Fibroblast of skin of right quadriceps (primary cell): ENCODE measurements at places on chromosomes 1 and 21.
A peak's percentile ranks its signal among the peaks of the same experiment; 100 is the strongest.

DNA sequence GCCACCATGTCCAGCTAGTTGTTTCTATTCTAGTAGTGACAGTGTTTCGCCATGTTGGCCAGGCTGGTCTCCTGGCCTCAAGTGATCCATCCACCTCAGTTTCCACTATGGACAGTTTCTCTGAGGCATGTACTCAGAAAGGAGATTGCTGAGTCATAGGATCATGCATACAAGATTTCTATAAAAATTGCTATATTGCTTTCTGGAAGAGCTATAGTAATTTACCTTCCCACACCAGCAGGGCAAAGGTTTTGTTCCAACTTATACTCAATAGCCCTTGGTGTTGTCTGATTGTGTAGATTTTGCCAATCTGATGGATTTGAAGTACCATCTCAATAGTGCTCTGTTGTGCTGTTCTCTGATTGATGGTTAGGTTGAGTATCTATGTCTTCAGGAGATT lies 15.6 kb upstream of the ATP1A1 start:
- DNase-seq = no peak

GRCh38 chr1:220828179-220828490 lies 41.4 kb downstream of the MTARC1 start:
- no peak for DNase-seq

- peak; percentile 90 for DNase-seq
Observed at GRCh38 chr1:19758227-19758830, 41.4 kb downstream of the TMCO4 start.

GRCh38 chr1:15680131-15680530 lies 4.0 kb upstream of the PLEKHM2 start:
- peak; percentile 64 for DNase-seq

DNA sequence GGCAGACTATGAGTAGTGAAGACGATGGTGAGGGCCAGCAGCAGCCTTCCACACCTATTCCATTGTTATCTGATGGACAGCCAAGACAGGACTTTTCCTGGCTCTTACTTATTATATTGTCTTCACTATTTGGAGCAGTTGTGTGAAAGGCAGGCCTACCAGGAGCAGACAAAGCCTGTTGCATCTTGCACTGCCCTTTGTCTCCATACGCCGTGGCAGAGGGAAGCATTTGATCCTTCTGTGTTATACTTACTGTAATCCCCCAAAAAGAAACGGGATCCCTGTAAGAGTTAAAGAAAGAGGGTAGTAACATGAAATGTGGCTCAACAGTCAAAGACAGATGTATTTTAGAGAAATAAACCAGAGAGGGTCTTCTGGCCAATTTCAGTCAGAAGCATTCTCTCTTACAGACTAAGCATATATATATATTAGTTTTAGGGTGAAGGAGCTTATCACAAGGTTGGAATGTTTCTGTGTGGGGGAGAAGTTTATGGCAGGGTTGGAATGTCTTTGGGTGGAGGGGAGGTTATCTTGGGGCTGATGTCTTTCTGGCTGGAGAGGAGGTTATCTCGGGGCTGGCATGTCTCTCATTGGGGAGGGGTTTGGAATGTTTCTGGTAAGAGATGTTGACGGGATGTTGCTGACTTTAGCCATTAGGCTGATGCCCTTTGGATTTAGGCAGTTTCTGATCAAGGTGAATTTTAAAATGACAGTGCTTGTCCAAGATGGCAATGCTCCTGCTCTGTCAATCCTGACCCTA lies 23.4 kb upstream of the HSD3B1 start:
- peak; percentile 2 for DNase-seq
